EL (cell line): ENCODE measurements at places on chromosomes 3 and 15.

DNA sequence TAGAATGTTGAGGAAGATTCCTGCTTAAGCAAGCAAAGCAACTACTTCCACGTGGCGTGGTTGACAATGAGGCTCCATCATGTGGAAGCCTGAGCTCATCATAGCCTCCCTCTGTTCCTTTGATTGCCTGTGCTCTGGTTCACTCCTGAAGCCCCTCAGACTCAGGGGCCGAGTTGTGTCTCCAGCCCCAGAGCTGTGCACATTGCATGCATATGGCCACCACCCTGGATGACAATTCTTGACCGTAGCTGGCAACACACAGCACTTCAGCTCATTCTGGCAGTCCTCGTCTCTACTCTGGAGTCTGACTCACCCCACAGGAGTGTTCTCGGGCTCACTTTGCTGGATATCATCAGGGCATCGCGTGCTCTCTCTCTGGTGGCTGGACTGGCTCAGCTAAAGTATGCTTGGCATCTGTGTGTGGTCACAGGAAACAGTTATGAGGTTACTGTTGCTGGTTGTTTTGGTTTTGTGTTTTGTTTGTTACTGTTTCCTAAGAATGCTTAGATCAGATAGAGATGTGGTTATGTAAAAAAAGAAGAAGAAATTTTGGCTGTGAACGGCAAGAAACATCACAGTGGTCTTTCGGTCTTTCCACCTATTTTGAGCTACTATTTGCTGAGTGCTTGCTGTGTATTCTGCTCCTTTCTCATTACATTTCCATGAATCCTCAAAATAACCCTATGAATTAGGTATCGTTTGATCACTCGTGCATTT lies 41.6 kb upstream of the MRPS22 start:
- DNase-seq: peak; percentile 100

GRCh38 chr3:187918081-187918644 lies 172.9 kb upstream of the BCL6 start:
- DNase-seq: no peak

DNA sequence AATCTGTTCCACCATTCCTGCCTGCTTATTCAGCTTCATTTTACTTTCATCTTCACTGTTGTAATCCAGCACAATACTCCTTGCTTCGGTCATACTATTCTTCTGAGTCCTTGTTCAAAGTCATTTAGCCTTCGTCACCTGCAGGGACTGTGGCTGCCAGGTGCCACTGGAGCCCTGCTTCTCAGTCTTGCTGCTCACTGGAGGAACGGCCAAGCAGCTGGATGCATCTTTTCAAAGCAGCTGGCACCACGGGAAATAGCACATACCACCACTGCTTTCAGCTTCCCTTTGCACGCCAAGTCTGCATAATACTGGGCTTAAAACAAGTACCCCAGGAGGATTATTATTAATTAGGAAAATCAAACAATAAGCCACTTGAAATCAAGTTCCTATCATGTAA lies 287.6 kb downstream of the BCHE start:
- no peak for DNase-seq

DNA sequence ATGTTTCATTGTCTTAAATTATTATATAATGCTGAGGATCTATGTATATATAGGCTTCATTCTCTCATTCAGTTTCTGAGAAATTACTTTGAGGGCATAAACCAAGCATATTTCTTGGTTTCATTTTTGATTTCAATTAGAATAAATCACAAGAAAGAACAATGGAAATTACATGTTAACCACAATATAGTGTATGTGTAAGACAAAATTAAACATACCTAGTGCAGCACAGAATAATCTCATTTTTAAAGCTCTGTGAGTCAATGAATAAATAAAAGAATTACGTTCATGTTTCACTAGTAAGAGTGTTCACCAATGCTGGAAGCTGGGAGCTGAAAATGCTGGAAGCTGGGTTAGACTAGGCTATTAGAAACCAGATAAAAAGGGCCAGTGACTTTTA lies 72.8 kb downstream of the UBE3A start:
- DNase-seq: no peak

DNA sequence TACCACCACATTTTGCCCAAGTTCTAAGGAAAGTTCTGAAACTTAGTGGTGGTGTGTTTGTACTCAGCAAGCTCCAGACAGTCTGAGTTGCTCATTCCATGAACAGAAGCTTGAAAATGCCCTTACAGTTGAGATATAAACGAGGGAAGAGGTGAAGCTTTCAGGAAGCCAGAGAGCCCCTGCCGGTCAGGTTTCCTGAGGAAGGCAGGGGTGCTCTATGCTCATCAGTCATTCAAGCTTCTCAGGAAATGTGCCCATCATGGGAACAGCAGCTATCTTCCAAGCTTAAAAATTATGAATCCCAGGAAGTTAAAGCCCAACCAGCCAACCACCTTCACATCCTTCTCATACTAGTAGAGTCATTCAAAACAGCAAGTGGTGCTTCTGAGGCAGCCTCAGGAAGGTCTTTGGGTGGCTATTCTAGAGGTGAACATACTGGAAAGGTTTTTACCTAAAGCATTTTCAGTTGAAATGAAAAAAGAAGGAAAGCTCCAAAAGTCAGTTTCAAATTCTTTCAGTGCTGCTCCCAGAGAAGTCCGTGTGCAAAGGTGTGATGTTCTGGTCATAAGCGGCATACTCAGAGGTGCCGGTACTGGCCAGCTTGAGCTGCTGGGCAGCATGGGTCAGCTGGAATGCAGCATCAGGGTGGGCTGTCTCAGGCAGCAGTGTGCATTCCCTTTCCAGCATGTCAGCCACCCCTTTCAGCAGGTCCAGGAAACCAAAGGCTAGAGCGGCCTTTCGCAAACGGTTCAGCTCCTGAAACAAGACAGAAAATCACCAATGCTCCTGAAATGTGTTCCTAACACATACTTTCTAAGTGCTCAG lies 31.8 kb downstream of the INTS14 start:
- peak; percentile 15 for DNase-seq

- peak; percentile 33 for DNase-seq
Measured at GRCh38 chr15:81336568-81336967, 12.6 kb upstream of the STARD5 start.
